Kidney epithelial cell (primary cell): ENCODE measurements at places on chromosomes 1 and 21. TPM values are rescaled to one million over a fixed set of nuclear protein-coding genes. Genes with fewer than 3 reads are reported as not detected.

The PLPPR5 gene
- total RNA-seq = 0.50 TPM in 1 of 2 replicates, not detected in the other

The FAM43B gene
- 0.13 and 0.34 TPM in 2 replicates for total RNA-seq

The COL8A2 gene
- 1.2 TPM in 2 replicates for total RNA-seq

The DIO1 gene
- not detected in 2 replicates for total RNA-seq

The CRYAA gene
- not detected in 2 replicates for total RNA-seq

The HLX gene
- total RNA-seq = 0.68 and 3.2 TPM in 2 replicates

The ATAD3C gene
- total RNA-seq = 0.38 and 0.75 TPM in 2 replicates

The CCDC185 gene
- not detected in 2 replicates for total RNA-seq

The AGMAT gene
- 0.75 and 0.96 TPM in 2 replicates for total RNA-seq
